ENCODE measurements at places on chromosomes 6 and 20.

GRCh38 chr20:3751675-3752385 is 15.7 kb downstream of the ADISSP start:
- DNase-seq = peak; percentile 87

GRCh38 chr6:154981079-154981870 is 13.8 kb upstream of the TIAM2 start:
- DNase-seq = peak; percentile 11

DNA sequence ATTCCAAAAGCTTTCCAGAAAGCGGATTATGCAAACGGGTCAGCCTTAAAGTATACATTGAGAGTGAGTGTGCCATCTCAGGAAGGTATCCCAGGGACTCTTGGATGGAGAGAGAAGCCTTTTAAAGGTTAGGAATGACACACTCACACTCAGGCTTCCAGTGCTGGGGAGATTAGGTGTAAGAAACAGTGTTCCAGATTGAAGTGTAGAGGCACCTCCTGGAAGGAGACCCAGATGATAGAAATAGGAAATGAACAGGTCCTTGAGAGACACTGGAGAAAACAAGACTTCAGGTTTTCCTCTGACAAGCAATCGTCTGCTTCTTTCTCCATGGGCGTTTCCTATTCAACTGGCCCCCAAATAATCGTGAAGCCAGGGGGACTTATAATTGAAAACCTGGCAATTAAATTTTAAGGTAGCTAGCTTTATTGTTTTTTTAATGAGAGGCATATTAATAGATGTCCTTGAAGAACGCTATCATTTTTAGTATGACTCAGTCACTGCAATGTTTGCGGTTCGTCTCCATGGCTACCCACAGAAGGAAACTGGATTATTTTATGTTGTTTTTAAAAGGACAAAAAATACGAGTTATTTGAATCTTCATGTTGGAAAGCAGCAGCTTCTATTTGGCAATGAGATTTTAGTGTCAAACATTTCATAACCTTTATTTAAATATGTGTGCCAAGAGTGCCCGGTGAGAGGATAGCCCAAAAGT is 85.3 kb downstream of the TRMT6 start:
- DNase-seq = no peak

GRCh38 chr6:113998811-113999210 is 27.9 kb upstream of the HDAC2 start:
- no peak for DNase-seq

GRCh38 chr6:1200409-1201101 is 111.3 kb upstream of the FOXQ1 start:
- DNase-seq = no peak

DNA sequence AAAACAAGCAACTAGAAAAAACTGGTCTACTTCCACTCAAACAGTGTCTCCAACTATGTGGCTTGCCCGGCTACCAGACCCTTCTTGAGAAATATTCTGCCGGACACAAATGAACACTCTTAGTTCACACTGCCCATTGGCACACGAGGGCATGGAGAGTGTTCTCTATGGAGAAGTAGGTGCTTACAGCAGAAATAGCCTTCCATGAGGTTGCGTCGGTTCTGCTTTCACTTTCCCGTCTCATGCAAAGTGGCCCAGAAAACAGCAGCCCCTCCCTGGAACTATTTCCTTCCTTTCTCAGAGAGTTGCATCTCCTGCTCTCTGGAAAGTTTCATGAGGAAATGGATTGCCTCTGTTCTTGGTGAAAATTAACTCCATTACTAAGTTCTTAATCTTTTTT is 9.5 kb upstream of the HLA-DOA start:
- peak; percentile 89 for DNase-seq

- no peak for DNase-seq
Observed at GRCh38 chr20:8078528-8078914, 53.5 kb upstream of the PLCB1 start.

DNA sequence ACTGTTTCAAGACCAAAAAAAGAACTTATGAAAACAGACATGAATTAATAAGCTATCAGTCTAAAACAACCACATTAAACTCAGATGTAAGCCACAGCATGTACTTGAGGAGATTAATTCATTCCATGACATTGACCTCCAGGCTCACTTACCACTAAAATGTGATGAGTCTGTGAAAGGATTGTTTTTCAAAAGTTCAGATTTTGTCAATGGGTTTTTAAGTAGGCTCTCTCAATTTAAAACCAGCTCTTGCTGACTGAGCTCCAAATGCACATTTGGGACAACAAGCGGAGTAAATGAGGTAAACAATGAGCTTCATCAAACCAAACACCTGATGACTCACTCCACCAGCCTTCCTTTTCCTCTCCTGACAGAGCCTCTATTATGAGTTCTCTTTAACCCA is 197.0 kb downstream of the SIM1 start:
- no peak for DNase-seq

DNA sequence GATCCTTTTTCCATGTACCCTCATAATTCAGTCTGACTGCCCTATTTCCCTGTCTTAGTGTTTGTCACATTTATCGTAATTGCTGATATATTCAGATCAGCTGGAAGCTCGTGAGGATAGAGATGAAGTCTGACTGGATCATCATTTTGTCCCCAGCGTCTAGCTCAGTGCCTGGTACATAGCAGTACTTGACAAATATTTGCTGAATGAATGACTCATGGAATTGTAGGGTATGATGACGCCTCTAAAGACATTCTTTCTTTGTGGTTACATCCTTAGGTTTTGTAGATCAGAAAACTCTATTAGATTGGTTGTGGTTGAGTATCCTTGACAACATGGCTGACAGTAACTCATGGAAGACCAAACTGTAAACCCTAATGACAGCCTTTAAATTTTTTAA is 68.9 kb downstream of the MTHFD1L start:
- DNase-seq = no peak

DNA sequence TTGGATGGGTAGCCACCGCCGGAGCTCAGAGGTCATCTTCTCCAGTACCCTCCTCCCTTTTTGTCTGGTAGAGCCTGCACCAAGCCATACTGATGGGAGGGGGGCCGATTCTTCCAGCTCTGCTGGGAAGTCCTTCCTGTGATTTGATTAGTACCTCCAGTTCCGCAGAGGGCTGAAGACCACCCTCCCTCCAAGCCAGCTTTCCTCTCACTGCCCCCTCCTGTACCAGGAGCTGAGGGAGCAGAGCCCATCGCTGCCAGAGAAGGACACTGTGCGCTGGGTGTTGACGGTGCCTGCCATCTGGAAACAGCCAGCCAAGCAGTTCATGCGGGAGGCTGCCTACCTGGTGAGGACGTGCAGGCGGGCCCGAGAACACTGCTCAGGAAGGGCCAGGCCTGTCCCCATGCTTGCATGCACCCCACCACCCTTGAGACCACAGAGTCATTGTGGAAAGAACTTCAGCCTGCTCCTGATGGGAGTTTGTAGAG is 13.2 kb downstream of the HSPA12B start:
- no peak for DNase-seq

DNA sequence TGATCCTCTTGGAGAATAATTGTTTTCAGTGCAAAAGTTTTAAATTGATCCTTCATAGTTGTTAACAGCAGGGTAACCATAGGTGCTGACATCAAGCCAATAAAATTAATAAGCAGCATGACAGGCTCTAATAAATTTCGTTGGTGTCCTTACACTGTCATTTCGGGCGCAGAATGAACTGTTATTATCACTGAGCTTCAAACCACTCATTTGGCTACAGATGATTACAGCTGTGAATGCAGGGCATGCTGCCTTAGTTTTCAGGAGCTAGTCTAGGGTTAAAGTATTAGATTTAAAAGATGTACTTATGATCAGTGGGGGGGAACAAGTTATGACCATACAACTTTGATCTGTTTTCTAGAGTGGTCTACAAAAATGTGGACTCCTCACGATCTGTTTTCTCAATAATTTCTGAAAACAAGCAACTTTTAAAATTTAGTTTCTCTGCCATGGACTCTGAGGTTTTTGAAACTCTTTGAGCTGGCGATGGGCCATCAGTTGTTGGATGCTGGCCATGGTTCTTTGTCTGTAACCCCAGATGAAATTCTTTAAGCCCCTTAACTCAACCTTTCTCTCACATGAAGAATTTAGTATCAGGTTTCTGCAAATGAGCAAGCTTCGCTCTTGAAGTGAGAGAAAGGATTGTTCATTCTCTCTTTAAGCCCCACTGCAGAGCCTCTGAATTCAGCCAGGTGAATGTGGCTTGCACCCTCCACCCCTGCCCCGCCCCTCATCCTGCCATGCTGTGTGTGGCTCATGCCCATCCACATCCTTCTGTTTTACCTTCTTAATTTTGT is 99.1 kb upstream of the MTHFD1L start:
- DNase-seq = no peak
